ENCODE measurements at places on chromosomes 3 and 15.

DNA sequence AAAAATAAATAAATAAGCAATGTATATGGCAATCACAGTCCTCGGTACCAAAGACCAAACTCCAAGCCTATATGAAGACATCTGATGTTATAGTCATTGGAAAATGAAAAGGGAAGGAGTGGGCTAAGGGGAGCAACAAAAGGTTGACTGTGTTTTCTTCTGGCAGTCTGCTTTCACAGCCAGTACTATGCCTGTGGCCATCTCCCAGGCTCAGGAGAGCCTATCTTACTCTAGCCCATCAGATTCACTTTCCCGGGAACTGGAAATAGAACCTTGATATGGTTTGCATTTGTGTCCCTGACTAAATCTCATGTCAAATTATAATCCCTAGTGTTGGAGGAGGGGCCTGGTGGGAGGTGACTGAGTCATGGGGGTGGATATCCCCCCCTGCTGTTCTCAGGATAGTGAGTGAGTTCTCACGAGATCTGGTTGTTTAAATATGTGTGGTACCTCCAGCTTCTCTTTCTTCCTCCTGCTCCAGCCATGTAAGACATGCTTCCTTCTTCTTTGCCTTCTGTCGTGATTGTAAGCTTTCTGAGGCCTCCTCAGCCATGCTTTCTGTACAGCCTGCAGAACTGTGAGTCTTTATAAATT, 105.3 kb downstream of the PLCH1 start:
- DNase-seq: no peak

- no peak for DNase-seq
Measured at GRCh38 chr3:187698499-187699399, 3.6 kb downstream of the RTP2 start.

DNA sequence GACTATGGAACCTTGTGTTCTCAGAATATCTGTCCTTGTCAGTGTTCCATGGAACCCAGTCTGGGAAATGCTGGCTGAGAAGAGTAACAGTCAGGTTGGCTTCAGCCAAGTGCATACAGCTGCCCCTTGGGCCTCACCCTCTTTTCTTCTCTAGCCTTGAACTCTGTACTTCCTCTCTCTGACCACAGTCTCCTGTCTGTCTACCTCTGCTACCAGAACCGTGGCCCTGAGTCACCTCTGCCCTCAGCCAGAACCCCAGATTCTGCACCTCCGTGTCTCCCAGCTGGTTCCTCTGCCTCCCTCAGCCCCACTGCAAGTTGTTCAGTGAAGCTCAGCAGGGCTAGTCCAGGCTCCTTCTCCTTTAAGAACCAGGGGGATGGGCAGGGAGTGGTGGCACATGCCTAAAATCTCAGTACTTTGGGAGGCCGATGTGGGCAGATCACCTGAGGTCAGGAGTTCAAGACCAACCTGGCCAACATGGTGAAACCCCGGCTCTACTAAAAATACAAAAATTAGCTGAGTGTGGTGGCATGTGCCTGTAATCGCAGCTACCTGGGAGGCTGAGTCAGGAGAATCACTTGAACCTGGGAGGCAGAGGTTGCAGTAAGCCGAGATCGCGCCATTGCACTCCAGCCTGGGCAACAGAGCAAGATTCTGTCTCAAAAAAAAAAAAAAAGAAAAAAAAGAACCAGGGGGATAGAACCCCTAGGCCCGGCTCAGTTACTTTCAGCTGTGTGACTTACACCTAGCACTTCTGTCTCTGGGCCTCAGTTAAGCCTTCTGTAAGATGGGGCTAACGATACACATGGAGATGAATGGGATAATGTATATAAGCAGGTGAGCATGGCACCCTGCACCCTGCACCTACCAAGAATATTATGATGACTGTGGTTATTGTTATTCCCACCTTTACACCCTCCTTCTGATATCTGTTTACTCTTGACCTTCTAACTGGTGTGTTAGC, 24.3 kb upstream of the TATDN2 start:
- peak; percentile 54 for DNase-seq

GRCh38 chr15:59313641-59314332, 58.9 kb downstream of the MYO1E start:
- DNase-seq: no peak

DNA sequence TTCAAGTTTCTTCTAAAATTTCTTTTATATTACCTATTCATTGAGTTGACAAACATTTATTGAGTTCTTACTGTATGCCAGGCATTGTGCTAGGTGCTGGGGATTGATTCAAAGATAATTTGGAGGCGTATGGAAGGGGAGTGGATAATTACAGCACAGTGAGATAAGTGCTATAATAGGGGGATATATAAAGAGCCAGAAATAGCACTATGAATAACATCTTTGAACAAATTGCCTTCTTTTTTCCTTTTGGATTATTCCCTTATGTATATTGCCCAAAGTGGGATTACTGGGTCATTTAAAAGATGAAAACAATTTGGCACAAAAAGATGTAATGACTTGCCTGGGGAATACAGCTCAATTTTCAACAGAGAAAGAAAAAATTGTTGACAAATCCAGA, 64.6 kb downstream of the LPP start:
- no peak for DNase-seq

DNA sequence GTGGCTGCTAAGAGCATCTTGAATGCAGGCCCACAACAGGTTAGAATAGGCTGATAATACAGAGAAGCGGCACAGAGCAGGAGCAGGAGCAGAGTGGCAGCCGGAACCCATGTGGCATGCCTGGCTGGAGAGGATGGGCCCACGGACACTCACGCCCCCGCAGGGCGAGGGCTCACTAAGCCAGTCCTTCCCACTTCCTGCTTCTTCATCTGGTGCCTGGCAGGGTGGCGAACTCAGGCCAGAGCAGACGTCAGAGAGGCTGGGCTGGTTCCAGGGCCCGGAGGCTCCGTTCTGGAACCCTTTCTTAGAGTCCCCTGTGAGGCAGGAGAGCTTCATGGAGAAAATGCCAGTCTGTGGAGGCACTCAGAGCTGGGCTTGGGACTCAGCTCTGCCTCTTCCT, 195.1 kb downstream of the NTRK3 start:
- no peak for DNase-seq

GRCh38 chr3:46395210-46395661, 11.6 kb downstream of the CCR5AS start:
- no peak for DNase-seq

DNA sequence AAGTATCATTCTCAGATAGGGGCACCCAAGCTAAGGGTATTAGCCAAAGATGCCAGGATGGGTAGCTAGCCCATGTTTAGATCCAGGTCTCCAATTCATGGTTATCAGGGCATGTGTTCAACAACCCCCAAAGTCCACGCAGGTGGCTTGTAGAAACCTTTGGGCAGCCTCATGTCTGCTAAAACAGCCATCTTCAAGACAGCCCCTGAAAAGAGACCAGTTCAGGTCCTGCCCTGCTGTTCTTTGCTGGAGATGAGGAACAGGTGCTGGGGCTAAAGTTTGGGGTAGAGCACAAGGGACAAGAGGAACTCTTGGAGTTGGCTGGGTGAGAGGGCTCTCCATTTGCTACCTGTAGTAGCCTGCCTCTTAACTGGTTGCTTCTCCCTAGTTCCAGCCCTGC, 4.6 kb downstream of the PPM1M start:
- DNase-seq: no peak

- DNase-seq: no peak
Measured at GRCh38 chr3:10775259-10775658, 40.8 kb upstream of the SLC6A11 start.

DNA sequence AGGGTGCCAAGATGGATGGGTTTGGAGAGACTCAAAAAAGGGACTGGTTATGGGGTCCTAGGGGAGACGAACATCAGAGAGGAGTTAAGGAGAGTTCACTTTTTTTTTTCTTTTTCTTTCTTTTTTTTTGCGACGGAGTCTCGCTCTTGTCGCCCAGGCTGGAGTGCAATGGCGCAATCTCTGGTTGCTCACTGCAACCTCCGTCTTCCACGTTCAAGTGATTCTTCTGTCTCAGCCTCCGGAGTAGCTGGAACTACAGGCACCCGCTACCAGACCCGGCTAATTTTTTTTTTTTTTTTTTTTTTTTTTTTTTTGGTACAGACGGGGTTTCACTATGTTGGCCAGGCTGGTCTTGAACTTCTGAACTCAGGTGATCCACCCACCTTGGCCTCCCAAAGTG, 1.2 kb downstream of the SPINT1 start:
- no peak for DNase-seq

- no peak for DNase-seq
Measured at GRCh38 chr15:31125061-31125460, 23.5 kb upstream of the TRPM1 start.

- no peak for DNase-seq
Measured at GRCh38 chr3:46135475-46135874, 72.6 kb downstream of the CCR1 start.

DNA sequence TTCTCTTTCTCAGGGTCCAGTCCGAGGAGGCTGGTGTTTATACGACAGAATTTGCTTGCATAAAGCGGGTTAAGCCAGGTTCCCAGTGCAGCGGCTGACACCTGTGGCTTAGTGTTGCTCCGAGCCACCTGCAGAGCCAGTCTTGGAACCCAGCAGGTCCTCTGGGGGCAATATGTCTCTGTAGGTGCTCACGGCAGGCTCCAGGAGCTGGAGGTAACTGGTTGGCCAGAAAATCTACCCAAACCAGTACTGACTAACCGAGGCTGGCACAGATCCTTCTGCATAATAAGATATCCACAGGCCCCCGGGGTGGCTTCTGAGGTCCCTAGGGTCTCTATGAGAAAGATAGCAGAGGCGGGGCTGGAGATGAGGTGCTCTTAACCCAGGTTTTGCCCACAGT, 3.2 kb downstream of the MGLL start:
- no peak for DNase-seq

DNA sequence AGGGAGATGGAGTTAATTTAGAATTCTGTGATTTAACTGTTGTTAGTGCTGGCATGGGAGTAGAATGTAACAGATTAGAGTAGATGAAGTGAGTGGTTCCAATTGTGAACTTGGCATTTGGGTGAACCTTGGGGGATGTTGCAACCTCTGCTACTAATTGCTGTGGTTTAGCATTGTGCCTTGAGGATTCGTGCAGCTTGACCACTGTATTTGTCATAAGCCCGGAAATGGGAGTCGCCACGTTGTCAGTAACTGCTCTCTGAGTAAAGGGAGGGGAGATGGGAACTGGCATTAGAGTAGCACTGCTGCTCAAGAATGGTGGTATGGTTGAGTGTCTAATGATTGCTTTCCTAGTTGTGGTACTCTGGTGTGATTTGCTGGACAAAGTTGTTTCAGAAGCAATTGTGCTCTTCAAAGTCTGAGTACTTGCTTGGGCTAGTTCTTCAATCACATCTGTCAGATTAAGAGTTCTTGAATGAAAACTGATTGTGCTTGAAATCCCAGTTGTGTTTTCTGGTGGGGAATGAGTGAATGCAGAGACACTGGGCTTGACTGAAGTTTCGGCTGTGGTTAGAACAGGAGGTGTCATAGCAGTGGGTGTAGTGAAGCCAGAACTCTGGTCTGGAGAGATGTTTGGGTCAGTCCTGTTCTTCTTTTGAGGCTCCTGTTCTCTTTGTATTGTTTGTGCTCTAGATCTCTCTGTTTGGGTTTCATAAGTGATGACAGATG, 15.4 kb downstream of the IGSF10 start:
- DNase-seq: no peak

- DNase-seq: no peak
Measured at GRCh38 chr3:153437666-153438065, 275.6 kb downstream of the RAP2B start.

- no peak for DNase-seq
Measured at GRCh38 chr3:150806185-150806835, 43.3 kb upstream of the SIAH2 start.

GRCh38 chr3:127820221-127820825, 2.0 kb downstream of the MGLL start:
- no peak for DNase-seq

GRCh38 chr15:49979705-49980382, 139.2 kb downstream of the ATP8B4 start:
- no peak for DNase-seq
